Liver (tissue), 10 donors: ENCODE measurements at places on chromosomes 5 and 9. TPM values are rescaled to one million over a fixed set of nuclear protein-coding genes. Genes with fewer than 3 reads are reported as not detected.

- H3K36me3 ChIP-seq, result no peaks in the 10 kb centered on the region
- peak; percentile 2 for DNase-seq
- no peaks in the 10 kb centered on the region for H3K27me3 ChIP-seq
- no peaks in the 10 kb centered on the region for H3K4me1 ChIP-seq
- H3K27ac ChIP-seq, result no peak overlapping the region
Measured at GRCh38 chr5:132753135-132753987, 6.1 kb downstream of the CCNI2 start.

The ZNF658 gene
- 2.9 TPM for total RNA-seq

- peak overlapping the region; percentile 46 for H3K27ac ChIP-seq
- no peaks in the 10 kb centered on the region for H3K4me1 ChIP-seq
- no peaks in the 10 kb centered on the region for H3K27me3 ChIP-seq
- no peak overlapping the region for H3K4me3 ChIP-seq
- H3K36me3 ChIP-seq, result no peaks in the 10 kb centered on the region
Measured at GRCh38 chr5:180816608-180817534, 14.3 kb upstream of the MGAT1 start.

The CARTPT gene
- not detected for total RNA-seq

The LOX gene
- 1.0 TPM for total RNA-seq

DNA sequence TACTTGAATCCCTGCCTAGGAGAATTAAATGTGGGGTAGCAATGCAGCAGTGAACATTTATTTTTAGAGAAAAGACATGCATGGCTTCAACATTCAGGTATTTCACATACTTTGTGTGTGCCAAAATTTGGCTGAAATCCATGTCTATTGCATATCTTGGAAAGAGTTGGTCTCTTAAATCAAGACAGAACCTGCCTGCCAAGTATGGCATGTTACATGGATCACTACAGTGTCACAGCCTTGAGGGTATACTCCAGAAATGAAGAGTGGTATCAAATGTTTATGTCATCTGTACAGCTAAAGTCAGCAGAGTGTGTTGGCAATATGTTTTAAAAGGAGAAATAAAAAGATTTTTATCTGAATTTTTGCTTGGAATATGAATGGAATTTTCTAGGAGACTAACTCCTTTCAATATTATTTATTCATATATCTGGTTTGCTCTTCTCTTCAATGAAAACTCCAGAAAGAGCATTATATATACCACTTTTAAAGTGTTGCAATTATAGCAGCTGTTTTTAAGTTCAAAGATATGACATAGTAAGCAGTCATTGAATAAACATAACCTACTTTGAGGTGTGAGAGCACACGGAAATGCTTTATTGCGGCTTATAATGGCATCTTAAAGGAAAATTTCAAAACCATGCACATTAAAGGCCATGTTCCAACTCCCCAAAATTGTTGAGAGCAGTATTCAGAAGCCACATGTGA lies 95.4 kb upstream of the MINAR2 start:
- H3K4me3 ChIP-seq, result no peak overlapping the region
- no peak for DNase-seq
- H3K27me3 ChIP-seq, result no peaks in the 10 kb centered on the region
- no peak overlapping the region for H3K27ac ChIP-seq
- no peaks in the 10 kb centered on the region for H3K4me1 ChIP-seq

The CDH12 gene
- total RNA-seq, result 0.17 TPM

DNA sequence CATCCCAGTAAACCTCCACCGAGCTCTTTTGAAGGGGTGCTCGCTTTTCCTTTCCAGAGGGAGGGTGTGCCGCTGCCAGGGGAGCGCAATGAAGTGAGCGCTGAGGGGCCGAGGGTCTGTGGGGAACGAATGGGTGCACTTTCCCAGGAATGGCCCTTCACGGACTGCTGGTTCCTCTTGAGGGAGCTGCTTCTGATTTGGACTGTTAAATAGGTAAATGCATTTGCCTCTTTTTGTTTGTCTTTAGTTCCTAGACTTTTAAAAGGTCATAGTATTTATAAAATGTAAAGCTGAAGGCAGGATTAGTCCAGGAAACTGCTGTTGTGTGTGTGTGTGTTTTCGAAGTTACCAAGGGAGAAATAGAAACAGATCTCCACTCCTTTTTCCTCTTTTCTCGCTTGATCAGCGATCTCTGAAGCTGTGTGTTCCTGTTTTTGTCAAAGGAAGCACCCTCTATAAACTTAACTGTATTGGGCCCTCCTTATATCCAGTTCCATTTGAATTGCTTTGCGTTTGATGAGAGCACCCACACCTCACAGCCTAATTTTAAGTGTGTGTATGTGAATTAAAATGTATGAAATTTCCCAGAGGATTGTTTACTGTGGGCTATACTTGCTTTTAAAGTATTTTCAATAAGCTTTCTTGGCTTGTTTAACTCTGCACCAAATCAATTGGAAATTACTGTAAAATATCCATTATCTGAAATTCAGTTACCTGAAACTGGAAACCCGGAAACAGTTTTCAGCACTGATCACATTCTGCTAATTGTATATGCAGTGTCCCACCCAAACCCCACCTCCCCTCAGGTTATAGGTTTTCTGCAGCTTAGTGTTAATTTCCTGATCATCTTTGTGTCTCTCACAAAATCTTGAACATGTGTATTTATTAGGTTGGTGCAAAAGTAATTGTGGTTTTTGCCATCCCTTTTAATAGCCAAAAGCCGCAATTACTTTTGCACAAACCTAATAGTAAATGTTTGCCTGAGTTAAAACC lies 966 bp downstream of the SNX2 start:
- peak overlapping the region; percentile 95 for H3K4me3 ChIP-seq
- no peaks in the 10 kb centered on the region for H3K36me3 ChIP-seq
- H3K4me1 ChIP-seq, result no peaks in the 10 kb centered on the region
- DNase-seq, result no peak
- peak overlapping the region; percentile 90 for H3K27ac ChIP-seq

GRCh38 chr5:139574641-139575312 lies 13.6 kb downstream of the UBE2D2 start:
- no peak for DNase-seq
- H3K4me1 ChIP-seq, result peaks cover 27% of the 10 kb centered on the region
- H3K27me3 ChIP-seq, result no peaks in the 10 kb centered on the region
- H3K27ac ChIP-seq, result no peak overlapping the region

DNA sequence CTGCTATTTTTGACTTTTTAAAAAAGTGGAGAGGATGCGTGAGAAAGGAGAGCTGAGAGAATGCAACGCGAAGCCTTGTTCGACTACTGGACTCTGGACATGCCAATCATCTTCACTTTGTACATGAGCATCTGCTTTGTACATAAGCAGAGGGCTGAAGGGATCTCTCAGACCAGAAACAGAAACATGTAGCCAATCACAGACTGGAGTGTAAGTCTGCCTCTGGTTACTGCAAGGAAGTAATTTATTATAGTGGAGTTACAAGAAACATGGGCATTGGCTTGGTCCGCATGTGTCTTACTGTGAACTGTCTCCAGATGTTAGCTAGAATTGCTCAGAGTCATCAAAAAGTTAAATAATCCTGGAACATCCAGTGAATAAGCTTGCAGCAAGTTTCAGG lies 190.0 kb upstream of the GRAMD2B start:
- H3K27ac ChIP-seq, result no peak overlapping the region
- no peaks in the 10 kb centered on the region for H3K36me3 ChIP-seq
- no peaks in the 10 kb centered on the region for H3K27me3 ChIP-seq
- no peak overlapping the region for H3K4me3 ChIP-seq

The SH3TC2 gene
- total RNA-seq, result 0.67 TPM

- no peaks in the 10 kb centered on the region for H3K36me3 ChIP-seq
- no peaks in the 10 kb centered on the region for H3K27me3 ChIP-seq
- H3K4me1 ChIP-seq, result no peaks in the 10 kb centered on the region
- no peak for DNase-seq
Measured at GRCh38 chr9:21119093-21119770, 22.4 kb downstream of the IFNW1 start.

The RPS23 gene
- 1,610 TPM for total RNA-seq

The CCIN gene
- not detected for total RNA-seq

DNA sequence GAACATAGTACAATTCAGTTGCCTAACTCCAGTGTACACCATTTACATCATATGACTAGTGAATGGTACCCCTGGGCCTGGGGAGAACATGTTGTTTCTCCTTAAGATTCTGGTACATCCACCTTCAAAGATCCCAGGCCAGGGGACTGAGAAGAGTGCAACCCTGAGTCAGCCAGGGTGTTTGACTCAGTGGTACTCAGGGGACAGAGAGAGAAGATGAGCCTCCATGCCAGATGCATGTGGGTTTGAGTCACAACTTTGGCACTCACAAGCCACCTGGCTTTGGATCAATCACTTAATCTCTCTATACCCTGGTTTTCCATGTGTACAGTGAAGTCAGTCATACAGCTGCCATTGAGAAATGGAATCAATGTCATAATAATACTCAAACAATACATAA lies 53.7 kb downstream of the MAP1B start:
- no peaks in the 10 kb centered on the region for H3K27me3 ChIP-seq
- H3K36me3 ChIP-seq, result no peaks in the 10 kb centered on the region
- H3K27ac ChIP-seq, result no peak overlapping the region
- DNase-seq, result no peak

- H3K36me3 ChIP-seq, result no peaks in the 10 kb centered on the region
- H3K4me1 ChIP-seq, result no peaks in the 10 kb centered on the region
- no peak overlapping the region for H3K4me3 ChIP-seq
- H3K27ac ChIP-seq, result no peak overlapping the region
Measured at GRCh38 chr9:76027861-76028260, 137.4 kb downstream of the PCSK5 start.

The KIF27 gene
- total RNA-seq, result 1.1 TPM

The PRRX2 gene
- total RNA-seq, result 0.08 TPM

The GBGT1 gene
- 25.7 TPM for total RNA-seq

DNA sequence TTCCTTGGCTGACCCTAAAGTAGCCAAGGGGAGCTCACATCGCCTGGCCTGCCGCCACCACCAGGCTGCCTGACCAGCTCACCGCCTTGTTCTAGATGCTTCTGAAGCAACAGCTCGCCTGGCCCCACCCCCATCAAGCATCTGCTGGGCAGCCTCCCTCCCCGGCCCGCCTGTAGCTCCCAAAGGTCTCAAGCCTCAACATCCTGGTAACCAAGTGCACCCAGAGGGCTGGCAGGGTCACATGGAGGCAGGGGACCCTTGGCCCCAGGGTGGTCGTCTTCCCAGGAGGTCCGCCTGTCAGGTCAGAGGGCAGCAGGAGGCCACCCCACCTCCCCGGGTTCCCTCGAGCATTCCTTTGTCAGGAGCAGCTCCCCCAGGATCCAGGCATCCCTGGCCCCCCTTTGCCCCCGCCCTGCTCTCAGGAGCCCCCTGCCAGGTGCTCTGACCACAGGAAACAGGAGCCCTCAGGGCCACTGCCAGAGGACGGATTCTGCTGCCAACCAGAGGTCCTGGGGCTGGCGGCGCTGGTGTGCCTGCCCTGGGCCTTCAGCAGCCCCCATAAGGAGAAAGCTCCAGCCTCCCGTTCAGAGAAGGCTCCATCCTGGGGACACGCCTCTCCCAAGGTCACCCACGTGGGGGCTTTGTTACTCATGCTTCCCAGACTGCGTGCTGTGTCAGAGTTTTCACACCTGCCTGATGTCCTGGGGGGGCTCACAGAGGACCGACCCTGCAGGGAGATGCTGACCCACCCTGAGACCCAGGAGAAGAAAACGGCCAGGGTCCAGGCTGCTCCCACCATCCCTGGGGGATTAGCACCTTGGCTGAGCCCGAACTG lies 3.5 kb upstream of the LRRC14B start:
- H3K27ac ChIP-seq, result no peak overlapping the region
- no peak overlapping the region for H3K4me3 ChIP-seq
- H3K27me3 ChIP-seq, result no peaks in the 10 kb centered on the region
- no peak for DNase-seq

The NFX1 gene
- total RNA-seq, result 14.1 TPM

DNA sequence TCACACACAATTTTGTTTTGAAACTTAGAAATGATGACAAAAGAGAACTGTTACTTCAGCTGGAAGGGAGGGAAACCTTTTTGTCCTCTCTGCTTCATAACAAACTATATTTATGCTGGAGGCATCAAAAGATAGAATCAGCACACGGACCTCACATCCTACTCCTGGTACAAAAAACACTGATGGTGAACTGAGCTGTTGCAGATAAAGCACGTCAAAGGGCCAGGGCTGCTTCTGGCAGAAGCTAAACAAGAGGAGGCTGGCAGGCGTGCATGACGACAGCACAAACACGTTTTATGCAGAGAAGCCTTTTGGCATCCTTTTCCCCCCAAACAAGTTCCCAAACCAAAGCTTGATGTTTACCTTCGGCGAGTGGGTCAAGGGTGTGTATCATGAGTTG lies 169.6 kb downstream of the SLC24A2 start:
- no peaks in the 10 kb centered on the region for H3K36me3 ChIP-seq
- peaks cover 2% of the 10 kb centered on the region for H3K27me3 ChIP-seq
- DNase-seq, result no peak
- no peak overlapping the region for H3K27ac ChIP-seq
- no peak overlapping the region for H3K4me3 ChIP-seq
- no peaks in the 10 kb centered on the region for H3K4me1 ChIP-seq

GRCh38 chr5:68673106-68673822 lies 420.6 kb upstream of the SLC30A5 start:
- H3K27me3 ChIP-seq, result no peaks in the 10 kb centered on the region
- H3K36me3 ChIP-seq, result no peaks in the 10 kb centered on the region
- DNase-seq, result no peak
- no peak overlapping the region for H3K4me3 ChIP-seq

DNA sequence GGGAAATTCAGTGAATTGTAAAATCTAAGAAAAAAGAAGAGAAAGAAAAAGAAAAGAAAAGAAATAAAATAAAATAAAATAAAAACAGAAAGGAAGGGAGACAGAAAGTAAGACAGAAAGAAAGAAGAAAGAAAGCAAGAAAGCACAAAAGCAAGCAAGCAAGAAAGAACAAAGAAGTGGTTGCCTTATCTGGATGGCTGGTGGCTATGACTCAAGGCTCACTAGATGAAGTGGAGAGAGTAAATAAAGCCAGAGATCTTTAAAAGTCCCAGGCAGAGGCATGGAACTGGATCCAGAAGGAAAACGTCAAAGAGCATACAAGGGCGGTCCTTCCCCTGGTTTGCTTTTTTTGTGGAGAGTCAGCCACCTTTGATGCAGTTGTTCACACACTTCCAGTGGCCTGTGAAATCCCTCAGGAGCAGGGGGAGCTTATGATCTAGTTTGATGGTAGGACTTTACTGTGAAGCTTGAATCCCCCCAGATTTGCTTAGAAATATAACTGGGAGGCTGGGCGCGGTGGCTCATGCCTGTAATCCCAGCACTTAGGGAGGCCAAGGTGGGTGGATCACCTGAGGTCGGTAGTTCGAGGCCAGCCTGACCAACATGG lies 176.7 kb upstream of the HMHB1 start:
- no peak overlapping the region for H3K27ac ChIP-seq
- no peaks in the 10 kb centered on the region for H3K36me3 ChIP-seq
- H3K4me3 ChIP-seq, result no peak overlapping the region
- H3K4me1 ChIP-seq, result no peaks in the 10 kb centered on the region

GRCh38 chr9:98921732-98922131 lies 22.0 kb upstream of the COL15A1 start:
- H3K36me3 ChIP-seq, result no peaks in the 10 kb centered on the region
- H3K27me3 ChIP-seq, result no peaks in the 10 kb centered on the region
- H3K4me1 ChIP-seq, result no peaks in the 10 kb centered on the region
- H3K27ac ChIP-seq, result no peak overlapping the region

The TMEM167A gene
- 42.4 TPM for total RNA-seq

The RMRP gene
- 5,304 TPM for total RNA-seq
